ELR (cell line): ENCODE measurements at places on chromosomes 6 and 20.

GRCh38 chr6:89597988-89598387, 40.6 kb downstream of the LYRM2 start:
- DNase-seq: peak; percentile 67

DNA sequence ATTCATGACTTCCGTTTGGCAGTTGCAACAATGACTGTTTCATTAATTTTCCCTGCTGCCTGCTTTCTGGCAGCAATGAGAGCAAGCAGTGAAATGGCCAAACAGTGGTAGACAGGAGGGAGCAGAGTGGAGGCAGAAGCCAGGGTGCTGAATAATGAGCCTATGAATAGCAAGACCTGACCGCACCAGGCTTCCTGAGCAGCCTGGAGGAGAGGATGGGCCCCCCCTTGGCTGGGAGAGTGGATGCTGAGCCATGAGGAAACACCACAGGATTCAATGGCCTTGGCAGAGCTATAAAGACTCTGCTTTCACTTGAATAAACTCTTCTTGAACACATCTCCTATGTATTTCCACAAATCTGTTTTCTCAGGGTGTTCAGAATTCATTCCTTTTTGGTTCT, 68.1 kb upstream of the SNRPB2 start:
- DNase-seq: no peak

DNA sequence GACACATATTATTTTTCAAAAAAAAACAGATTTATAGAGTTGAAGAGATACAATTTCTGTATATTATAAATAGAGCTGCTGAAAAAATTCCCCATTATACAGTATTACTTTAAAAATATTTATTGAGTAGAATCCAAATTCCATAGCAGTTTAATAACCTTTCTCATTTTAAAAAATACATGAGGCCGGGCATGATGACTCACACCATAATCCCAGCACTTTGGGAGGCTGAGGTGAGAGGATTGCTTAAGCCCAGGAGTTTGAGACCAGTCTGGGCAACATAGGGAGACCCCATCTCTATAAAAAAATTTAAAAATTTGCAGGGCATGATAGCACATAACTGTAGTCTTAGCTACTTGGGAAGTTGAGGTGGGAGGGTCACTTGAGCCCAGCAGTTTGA, 13.0 kb downstream of the ATRN start:
- peak; percentile 19 for DNase-seq

DNA sequence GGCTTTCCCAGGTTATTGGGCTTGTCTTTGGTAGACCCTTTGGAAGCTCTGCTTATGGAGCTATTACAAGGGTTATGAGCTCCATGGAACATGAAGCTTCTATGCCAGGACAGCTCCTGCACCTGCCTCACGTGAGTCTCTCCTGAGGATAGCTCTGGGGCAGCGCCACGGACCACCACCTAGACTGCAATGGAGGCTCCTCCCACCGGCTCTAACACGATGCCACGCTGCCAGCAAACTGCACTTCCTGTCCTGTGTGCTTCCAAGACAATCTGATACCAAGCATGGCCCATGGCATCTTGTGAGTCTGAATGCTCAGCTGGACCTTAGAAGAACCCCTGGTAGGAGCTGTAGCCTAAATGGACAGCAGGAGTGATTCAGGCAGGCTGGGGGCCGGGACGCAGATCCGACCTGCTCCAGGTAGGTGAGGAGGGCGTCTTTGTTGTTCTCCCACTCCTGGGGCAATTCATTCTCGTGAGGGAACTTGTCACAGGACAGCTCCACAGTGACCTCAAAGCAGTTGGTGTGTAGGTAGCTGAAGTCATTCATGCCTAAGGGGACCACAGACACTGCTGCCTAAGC, 5.5 kb downstream of the CPXM1 start:
- no peak for DNase-seq
